ENCODE measurements at places on chromosomes 7 and 10.

DNA sequence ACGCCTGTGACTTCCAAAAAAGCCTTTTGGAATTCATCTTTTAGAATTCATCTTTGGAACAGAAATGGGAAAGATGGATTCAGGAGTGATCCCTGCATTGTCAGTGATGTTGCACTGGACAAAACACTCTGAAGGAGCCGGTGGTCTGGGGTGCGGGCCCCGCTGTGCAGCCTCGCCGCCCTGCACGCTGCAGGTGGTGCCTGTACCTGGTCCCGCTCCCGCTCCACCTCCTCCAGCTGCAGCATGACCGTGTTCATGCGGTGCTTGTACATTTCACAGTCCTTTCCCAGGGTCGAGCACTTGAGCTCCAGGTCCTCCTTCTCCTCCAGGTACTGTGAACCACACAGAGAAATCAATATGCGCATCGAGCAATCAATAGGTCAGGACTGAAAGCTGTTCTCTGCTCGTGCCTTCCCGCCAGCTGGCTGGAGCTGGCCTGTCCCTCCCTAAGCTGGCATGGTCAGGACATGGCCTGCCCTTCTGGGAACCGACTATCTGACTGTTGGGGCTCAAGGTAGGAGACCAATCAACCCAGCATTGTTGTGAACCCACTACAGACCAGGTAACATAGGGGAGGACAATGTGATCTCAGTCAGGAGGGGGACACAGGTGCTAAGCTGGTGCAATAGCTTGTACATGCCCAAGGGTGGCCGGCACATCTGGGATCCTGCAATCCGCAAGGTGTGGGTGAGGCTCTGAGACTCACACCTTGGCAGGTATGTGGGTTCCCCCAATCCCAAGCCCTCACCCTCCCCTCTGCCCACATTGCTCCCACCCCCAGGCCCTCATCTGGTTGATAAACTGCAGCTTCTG is 93.8 kb upstream of the GNA12 start:
- DNase-seq: no peak

GRCh38 chr7:77967429-77967828 is 168.9 kb downstream of the PHTF2 start:
- no peak for DNase-seq

DNA sequence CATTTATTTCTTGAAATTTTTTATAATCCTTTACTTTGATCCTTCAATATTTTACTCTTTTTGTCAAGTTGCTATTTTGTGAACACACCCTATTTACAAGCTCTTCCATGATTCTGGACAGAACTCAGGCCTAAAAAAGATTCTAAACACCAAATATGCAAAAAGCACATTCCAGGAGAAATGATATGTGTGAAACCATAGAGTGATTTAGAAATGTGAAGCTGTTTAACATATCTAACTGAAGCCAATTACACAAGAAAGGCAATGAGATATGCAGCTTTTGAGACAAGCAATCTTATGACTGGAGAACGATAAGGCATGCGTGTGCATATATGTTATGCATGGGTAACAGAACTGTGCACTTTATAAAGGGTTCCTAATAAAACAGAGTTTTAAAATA is 243.0 kb downstream of the CACNA2D1 start:
- DNase-seq: no peak

DNA sequence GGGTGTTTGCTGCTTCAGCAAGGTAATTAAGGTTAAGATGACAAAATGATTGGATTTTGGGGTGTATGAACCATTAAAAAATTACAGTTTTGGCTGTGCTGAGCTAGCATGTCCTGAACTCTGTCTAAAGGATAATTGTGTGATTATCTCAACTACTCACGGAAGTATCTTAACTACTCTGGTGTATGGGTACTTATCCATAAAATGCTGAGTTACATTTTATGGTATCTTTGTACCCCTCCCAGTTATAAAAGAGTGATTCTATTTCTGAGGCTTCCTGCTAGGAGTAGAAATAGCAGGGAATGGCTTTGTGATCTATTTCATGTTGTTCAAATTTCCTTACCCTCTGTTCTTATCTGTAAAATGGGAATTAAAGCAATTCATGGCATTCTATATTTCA is 22.6 kb downstream of the CYP2C18 start:
- no peak for DNase-seq

- no peak for DNase-seq
Measured at GRCh38 chr7:107469929-107470328, at the start of gene GPR22. TSS of gene GPR22 (plus strand) at chr7:107470057. CDS start at chr7:107474061, 4,004 bp downstream.

- no peak for DNase-seq
Measured at GRCh38 chr10:67666416-67667034, 29.5 kb downstream of the CTNNA3 start.

DNA sequence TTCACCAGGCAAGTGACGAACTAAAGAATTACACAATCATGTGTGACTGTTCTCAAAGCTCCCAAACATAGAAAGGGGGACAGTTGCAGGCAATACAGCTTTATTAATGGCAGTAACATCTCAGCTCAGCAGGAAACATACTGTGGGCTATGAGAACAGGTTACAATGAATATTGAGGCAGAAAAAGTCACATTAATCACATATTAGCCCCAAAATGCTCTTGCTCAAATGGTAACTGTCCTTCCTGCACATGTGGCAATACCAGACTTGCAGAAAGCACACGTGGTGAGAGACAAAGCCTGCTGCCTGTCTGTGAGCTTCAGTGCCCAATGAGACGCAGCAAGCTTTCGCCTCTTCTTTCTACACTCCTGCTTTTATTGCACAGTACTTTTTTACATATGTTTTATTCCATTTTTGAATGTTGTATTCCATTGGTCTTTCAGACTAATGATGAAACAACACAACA is 104.9 kb upstream of the ACBD5 start:
- no peak for DNase-seq

DNA sequence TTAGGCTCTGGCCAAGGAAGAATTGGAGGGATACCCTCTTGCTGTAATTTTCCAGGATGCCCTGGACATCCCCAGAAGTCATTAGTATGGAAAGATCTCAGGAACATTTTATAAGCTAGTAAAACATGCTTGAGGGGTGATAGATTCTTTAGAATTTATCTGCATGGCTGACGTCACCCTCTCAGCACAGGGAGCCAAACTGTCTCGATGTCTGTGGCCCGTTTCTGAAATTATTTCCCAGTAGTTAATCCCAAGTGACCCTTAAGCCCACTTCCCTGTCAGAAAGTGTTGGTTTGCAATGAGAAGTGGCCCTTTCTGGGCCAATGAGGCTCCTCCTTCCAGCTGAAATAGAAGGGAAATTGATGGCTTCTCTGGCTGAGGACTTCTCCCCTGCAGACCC is 184.5 kb upstream of the BMPER start:
- no peak for DNase-seq

GRCh38 chr7:141551782-141552181 is 572 bp downstream of the AGK start:
- DNase-seq: no peak

- peak; percentile 69 for DNase-seq
Measured at GRCh38 chr7:13850185-13850752, 139.2 kb downstream of the ETV1 start.

GRCh38 chr10:129786216-129786615 is 177.9 kb downstream of the EBF3 start:
- no peak for DNase-seq

DNA sequence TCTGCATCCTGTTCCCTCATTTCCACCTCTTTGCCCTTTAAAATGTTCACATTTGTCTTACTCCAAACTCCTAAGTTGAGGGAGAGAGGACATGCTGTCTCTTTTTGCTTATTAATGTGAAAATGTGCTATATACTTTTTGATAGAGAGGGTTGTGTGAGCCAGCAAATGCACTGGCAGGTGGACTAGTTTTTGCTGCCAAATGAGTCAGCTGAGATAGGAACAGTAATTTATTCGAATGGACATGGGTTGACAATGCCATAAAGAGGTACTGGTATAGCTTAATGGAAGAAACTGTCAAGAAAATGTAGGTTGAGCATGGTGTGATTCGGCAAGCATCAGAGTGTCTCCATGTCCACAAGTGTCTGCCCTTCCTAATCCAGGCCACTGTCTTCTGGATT is 9.2 kb upstream of the TRUB1 start:
- DNase-seq: no peak

GRCh38 chr10:109464949-109465348 is 458.4 kb downstream of the XPNPEP1 start:
- no peak for DNase-seq

- DNase-seq: no peak
Measured at GRCh38 chr7:120089968-120090367, 183.0 kb upstream of the KCND2 start.

DNA sequence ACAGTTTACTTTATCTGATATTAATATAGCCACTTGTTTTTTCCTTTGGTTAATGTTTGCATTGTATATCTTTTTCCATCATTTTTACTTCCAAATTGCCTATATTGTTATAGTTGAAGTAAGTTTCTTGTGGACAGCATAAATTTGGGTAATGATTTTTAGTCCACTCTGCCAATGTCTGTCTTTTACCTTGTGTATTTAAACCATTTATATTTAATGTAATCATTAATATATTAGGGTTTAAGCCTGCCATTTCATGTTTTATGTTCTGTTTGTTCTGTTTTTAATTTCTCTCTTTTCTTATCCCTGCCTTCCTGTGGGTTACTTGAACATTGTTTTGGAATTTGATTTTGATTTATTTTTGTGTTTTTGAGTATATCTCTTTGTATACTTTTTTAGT is 12.8 kb upstream of the NOD1 start:
- no peak for DNase-seq

- no peak for DNase-seq
Measured at GRCh38 chr10:70914316-70914864, 26.0 kb upstream of the PCBD1 start.

- DNase-seq: no peak
Measured at GRCh38 chr7:143355450-143356385, 6.8 kb downstream of the FAM131B start.

- DNase-seq: no peak
Measured at GRCh38 chr7:114414156-114415063, at the start of gene FOXP2. TSS of gene FOXP2 (plus strand) at chr7:114414815. CDS start at chr7:114426512, 11,697 bp downstream.

GRCh38 chr7:84474436-84474835 is 279.8 kb upstream of the SEMA3A start:
- no peak for DNase-seq

DNA sequence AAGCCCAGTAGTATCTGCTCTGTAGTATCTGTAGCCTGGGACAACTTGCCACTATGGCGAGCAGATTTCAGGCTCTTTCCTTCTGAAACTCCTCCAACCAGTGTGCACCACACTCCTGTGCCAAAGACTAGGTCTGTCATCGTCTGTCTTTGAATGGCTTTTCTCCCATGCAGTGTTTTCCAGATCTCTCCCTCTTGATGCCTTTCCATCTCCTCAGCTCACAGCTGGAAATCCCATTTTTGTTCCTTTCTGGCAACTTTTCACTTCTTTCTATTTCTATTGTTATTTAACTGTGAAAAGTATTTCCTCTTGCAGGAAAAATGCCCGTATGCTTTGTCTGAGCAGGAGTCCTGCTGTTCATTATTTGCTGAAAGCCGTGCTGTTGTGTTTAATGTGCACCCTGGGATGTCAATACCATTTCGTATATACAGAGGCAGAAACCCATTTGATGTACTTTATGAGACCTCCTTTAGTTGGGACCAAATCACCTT is 373.7 kb downstream of the PHTF2 start:
- DNase-seq: no peak

GRCh38 chr7:10804770-10805169 is 168.9 kb upstream of the PHF14 start:
- no peak for DNase-seq

- no peak for DNase-seq
Measured at GRCh38 chr10:98260752-98261151, 7.2 kb downstream of the LOXL4 start.

DNA sequence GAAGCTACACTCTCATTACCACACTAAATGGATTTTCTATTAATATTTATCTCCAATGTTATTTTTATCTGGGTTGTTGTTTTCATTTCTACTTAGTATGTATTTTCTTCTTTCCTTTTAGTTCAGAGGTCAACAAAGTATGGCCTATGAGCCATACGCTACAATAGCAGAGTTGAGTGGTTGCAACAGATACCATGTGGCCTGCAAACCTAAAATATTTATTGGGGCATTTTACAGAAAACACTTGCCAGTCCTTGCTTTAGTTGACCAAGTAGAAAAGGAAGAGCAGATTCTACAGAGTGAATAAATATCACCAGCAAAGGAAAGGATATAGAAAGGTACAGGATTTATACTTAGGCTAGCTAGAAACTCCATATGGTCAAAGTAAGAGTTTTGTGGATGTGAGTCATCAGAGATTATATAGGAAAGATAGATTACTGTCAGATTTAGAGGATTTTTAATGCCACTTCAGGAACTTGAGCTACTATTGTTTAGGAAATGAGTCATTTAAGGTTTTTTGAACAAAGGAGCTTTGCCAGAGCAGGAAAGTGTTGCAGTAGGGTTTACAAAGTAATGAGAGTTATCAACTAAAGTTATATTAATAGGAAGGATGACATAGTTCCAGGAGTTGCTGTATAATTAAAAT is 323.3 kb upstream of the KAT6B start:
- DNase-seq: peak; percentile 17

DNA sequence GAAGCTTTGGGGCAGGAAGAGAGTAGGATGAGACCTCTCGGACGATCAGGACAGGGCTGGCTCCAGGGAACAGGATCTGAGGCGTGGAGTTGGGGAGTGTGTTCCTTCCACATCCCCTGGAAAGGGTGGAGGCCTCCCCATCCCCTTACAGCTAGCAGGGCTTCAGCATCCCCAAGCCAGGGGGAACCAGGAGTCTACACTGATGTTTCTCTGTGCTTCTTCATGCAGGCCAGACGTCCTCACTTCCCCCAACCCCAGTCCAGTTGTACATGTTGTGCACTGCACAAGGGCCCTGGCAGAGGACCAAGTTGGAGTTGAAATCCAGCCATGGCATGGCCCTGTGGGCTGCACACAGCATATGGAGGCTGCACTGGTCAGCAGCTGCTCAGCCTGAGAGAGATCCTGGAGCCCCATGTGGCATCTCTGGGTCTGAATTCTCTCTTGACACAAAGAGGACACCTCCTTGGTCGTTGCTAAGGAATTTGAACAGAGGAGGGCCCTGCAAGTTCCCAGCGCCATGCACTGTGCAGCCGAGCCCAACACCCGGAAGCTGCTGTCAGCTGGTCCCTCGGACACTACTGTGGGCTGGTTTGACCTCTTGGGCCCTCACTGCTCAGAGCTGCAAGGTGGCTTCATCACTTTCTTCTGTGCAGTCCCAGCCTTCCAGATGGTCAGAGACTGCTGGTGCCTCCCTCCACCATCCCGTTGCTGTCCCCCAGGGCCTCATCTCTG is 181.1 kb downstream of the DNAJB6 start:
- no peak for DNase-seq

GRCh38 chr10:98173260-98173659 is 38.8 kb downstream of the R3HCC1L start:
- no peak for DNase-seq

DNA sequence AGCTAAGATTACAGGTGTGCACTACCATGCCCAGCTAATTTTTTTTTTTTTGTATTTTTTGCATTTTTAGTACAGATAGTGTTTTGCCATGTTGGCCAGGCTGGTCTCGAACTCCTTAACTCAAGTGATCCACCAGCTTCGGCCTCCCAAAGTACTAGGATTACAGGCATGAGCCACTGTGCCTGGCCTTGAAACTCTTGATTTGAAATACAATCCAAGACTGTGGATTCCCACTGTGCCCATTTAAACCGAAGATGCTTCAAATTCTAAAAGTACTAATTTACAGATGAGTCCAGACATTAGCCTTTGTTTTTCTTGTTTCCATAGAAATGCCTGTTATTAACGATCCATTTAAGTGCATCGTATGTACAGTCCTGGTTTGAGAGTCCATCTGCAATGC is 130.9 kb downstream of the CACNA2D1 start:
- DNase-seq: no peak

All from HS-27A (cell line).